NAMALWA (cell line): ENCODE measurements at places on chromosomes 6 and 20.

GRCh38 chr6:130148181-130148580 is 74.6 kb downstream of the SAMD3 start:
- peak; percentile 44 for DNase-seq

DNA sequence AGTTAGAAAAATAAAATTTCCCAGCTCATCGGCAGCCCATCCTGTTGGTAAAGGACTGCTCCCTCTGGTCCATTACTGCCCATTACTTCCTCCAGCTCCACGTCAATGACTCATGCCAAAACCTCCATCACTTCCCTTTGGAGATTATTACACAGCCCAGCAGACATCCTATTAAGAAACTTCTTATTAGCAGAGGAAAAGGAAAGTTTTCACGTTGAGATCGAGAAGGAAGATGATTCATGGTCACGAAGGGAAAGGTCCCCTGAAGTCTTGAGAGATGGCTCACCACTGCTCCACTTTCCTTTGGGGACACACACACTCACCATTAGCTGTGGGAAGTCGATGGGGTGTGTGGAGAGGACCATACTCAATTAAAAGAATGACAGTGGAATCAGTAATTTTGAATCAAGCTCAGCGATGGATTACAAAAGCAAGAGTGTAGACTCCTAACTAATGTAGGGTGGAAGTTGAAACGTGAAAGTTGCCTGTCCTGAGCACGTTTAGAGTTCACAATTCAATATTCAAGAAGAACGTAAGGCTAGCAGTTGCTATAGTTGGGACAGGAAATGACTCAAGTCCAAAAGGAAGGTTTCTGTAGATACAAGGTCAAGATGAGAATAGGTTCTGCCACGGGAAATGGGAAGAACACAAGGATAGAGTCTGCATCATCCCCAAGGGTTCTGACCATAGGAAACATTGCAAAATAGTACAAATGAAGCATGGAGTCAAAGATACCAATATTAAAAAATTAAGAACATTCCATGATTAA is 21.6 kb downstream of the SASH1 start:
- no peak for DNase-seq

DNA sequence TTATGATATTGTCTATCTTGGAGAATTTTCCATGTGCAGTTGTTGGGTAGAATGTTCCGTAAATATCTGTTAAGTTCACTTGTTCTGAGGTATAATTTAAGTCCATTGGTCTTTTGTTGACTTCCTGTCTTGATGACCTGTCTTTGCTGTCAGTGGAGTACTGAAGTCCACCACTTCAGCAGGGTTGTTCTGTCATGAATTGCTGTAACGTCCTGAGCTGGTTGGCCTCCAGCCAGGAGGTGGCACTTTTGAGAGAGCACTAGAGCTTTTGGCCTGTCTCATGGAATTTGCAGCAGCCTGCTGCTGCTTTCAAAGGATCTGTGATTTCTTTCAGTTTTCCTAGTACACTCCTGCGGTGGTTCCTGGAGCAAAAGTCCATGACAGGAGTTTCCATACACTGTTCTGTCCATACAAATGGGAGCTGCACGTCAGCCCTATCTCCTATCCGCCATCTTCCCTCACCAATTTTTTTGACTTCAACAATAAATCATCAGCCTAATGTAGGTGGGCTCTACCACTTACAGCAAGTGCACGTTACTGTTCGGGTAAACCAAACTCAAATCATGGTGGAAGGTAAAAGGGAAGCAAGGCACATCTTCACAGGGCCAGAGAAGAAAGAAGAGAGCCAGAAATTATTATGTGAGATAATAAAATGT is 46.9 kb upstream of the TRERF1 start:
- no peak for DNase-seq

DNA sequence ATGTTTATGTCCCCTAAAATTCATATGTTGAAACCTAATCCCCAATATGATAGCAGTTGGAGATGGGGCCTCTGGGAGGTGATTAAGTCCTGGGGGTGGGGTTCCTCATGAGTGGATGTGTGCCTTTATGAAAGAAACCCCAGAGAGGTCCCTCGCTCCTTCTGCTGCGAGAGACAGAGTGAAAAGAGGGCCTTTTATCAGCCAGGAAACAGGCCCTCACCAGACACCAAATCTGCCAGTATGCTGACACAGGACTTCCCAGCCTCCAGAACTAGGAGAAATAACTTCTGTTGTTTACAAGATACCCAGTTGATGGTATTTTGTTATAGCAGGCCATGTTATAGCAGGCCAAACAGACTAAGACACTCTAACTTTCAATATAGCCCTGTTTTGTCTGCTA is 100.9 kb upstream of the NFATC2 start:
- DNase-seq = no peak

DNA sequence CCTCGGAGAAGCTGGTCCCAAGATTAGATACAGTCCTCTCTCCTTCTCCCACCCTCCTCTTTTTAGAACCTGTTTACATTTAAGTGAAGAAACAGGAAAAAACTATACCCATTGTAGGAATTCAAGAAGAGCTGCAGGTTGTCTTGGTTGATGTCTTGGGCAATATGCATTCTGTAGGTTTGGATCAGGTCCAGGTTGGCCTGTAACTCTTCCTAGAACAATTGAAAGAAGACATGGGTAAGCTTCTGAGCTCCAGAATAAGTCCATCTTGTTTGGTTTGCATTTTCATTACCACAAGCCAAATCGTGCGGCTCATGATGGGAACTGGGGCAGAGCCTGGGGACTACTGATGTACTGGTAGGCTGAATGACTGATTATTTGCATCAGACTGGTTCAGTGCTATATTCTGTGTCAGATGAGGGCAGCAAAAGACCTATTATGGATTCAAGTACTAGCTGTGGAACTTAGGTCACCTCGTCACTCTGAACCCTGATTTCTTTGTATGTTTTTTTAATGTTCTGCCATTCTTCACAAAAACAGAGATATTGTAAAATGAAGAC is 20.3 kb upstream of the SLA2 start:
- peak; percentile 34 for DNase-seq

- no peak for DNase-seq
Observed at GRCh38 chr6:41527721-41528408, 18.3 kb upstream of the FOXP4 start.

GRCh38 chr6:37802810-37803209 is 16.7 kb upstream of the ZFAND3 start:
- DNase-seq = no peak

DNA sequence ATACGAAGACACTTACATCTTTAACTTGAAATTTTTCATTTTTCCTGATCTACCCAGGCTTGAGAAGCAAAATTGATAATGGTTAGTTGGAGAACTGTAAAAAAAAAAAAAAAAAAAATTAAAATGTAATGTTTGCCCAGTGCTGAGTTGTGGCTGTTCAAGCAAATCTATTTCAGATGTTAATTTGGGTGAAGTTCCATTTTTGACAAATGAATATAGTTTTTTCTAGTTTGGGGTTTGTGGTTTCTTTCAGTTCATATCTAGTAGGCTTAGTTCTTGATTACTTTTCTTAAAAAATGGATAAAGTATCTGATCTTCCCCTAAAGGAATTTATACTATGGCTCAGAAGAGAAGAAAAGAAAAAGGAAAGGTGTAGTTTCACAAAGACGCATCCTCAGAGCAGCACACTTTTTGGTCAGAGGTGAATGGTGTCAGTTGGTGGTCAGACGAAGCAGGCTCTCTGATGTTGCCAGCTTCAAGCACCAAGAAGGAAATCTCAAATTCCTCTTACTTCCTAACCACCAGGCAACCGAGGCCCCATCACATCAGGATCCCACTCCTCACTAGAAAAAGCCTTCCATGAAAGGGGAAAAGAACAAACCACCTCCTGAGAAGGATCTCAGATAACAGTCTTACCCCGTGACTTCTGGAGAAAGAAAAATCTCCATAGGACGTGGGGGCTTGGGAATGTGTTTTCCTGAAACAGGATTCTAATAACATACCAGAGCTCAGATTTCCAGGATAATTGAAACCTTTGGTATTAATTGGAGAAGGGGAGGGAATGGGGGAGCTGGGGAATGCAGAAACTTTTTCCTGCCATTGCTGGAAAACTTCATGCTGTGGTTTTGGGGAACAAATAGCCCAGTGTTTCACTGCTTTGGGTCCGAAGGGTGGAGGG is 396.2 kb downstream of the CD83 start:
- no peak for DNase-seq
